ENCODE measurements at places on chromosomes 4 and X. TPM values are rescaled to one million over a fixed set of nuclear protein-coding genes. Genes with fewer than 3 reads are reported as not detected.

DNA sequence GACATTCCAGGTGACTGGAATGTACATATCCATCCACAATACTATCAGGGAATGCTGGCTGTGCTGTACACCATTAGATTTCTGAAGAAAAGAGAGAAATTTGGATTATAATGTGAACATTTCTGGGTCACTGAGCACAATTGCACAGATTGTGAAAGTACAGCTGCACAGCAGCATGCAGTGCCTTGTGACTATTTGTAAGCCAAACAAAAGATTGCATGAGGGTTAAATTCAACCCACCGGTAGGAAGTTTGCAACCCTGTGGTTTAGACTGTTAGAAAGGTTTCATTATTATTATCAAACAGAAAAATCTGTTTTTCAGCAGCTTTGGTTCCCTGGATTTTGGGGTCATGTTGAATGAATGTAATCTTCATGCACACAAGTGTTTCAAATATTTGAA lies 24.5 kb downstream of the DDIT4L start:
- peaks cover 4% of the 10 kb centered on the region for H3K27me3 ChIP-seq
- H3K4me1 ChIP-seq, result peaks cover 21% of the 10 kb centered on the region
- no peak overlapping the region for H3K27ac ChIP-seq
- H3K4me3 ChIP-seq, result no peak overlapping the region
- H3K36me3 ChIP-seq, result no peaks in the 10 kb centered on the region

- H3K27ac ChIP-seq, result no peak overlapping the region
- no peaks in the 10 kb centered on the region for H3K4me1 ChIP-seq
- no peak for DNase-seq
Measured at GRCh38 chr4:39227906-39228305, 45.6 kb downstream of the WDR19 start.

GRCh38 chr4:122861172-122861943 lies 34.7 kb downstream of the FGF2 start:
- H3K27ac ChIP-seq, result no peak overlapping the region
- no peak overlapping the region for H3K4me3 ChIP-seq
- no peaks in the 10 kb centered on the region for H3K36me3 ChIP-seq
- peaks cover 39% of the 10 kb centered on the region for H3K27me3 ChIP-seq

DNA sequence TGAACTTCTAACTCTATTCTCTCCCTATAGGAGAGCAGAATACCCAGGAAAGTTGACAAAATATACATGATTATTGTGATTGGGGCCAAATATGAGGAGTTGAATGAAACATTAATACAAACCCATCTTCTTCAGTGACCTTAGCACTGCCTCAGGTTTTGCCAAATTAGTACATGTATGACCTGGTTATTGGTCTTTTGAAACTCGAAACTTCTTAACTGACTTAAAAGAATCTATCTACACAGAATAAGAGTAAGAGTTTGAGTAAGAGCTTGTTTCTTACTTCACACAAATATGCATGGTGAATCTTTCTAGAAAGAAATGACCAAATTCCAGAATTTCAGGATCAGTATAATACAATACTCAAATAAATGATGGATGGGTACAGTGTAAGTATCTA lies 213.0 kb upstream of the GK2 start:
- DNase-seq, result no peak
- H3K36me3 ChIP-seq, result no peaks in the 10 kb centered on the region
- peaks cover 3% of the 10 kb centered on the region for H3K27me3 ChIP-seq
- no peak overlapping the region for H3K4me3 ChIP-seq
- H3K27ac ChIP-seq, result no peak overlapping the region

DNA sequence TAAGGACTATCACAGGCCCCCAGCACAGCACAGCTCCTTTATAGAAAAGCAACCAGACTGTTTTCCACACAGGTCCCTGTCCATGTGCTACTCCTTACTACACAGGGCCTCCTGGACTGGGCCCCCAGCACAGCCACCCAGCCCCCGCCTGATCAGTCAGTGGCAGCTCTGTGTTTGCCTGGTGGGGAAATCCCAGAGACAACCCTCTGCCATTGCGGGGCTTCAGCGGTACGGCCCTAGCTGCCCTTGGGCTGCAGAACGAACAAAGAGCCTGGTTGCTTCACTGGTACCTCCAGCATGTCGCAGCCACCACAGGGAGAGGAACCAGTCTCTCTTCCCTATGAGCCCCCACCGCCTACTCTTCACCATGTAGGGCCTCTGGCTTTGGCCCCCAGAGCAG lies 30.7 kb downstream of the CBR4 start:
- no peak overlapping the region for H3K27ac ChIP-seq
- no peaks in the 10 kb centered on the region for H3K4me1 ChIP-seq
- DNase-seq, result no peak

DNA sequence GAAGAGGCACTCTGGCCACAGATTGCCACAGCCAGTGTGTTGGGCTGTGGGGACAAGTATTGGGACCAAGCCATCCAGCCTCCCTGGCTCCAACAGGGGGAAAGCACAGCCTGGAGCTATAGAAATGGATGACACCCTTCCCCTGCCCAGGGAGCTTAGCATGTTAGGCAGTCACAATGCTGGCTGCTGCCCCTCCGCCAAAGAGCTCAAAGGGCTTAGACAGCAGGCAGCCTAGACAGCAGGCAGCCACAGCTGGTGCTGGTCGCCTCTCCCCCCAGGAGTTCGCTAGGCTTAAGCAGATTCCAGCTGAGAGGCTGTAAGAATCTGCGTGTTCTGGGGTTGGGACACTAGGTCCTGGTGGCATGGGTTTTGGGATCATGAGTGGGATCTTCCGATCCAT lies 94.5 kb upstream of the MXRA5 start:
- no peaks in the 10 kb centered on the region for H3K4me1 ChIP-seq
- H3K27me3 ChIP-seq, result no peaks in the 10 kb centered on the region
- H3K36me3 ChIP-seq, result no peaks in the 10 kb centered on the region
- H3K27ac ChIP-seq, result no peak overlapping the region

The STPG2 gene
- not detected for total RNA-seq

The RHOXF2 gene
- total RNA-seq, result not detected

The POF1B gene
- 0.07 TPM for total RNA-seq

All from activated CD4-positive, alpha-beta T cell treated with anti-CD3 and anti-CD28 coated beads, Interleukin-2, amount 10 ng/mL, durations not matched to agents 24 days and 14 days (primary cell).